ENCODE measurements at places on chromosomes 1 and 21. TPM values are rescaled to one million over a fixed set of nuclear protein-coding genes. Genes with fewer than 3 reads are reported as not detected.
A peak's percentile ranks its signal among the peaks of the same experiment; 100 is the strongest.

DNA sequence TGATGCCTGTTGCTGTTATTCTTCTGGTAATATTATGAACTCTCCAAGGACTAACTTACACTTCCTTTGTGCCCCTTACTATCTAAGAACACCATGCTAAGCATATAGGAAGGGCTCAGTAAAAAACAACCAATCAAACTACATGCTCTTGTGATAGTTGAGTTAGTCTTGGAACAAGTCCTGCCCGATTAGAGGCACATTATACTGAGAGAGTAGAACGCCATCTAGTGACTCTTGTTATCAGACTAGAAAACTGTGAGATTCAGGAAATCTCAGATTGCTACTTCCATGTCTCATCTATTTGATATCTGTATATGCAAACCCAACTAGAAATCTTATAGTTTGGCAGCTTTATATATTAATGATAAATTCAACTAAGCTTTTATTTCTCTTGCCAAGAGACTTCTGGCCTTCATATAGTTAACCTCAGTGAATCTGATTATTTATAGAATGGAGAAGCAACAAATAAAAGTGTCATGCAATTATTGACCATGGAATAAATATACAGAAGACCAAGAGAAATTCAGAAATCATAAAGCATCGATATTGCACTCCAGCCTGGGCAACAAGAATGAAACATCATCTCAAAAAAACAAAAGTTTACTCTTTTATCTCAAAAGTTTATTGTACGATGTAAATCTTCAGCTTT is 7.8 kb upstream of the SRRM1 start:
- no peak for DNase-seq

Gene KLHDC8A
- total RNA-seq, result 0.57 TPM

DNA sequence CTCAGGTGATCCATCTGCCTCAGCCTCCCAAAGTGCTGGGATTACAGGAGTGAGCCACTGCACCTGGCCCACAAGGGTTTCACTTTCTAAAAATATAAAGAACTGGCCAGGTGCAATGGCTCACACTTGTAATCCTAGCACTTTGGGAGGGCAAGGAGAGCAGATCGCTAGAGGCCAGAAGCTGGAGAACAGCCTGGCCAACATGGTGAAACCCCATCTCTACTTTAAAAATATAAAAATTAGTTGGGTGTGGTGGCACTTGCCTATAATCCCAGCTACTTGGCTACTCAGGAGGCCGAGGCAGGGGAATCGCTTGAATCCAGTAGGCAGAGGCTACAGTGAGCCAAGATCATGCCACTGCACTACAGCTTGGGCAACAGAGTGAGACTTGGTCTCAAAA is 25.7 kb downstream of the MRPL39 start:
- no peak for DNase-seq

DNA sequence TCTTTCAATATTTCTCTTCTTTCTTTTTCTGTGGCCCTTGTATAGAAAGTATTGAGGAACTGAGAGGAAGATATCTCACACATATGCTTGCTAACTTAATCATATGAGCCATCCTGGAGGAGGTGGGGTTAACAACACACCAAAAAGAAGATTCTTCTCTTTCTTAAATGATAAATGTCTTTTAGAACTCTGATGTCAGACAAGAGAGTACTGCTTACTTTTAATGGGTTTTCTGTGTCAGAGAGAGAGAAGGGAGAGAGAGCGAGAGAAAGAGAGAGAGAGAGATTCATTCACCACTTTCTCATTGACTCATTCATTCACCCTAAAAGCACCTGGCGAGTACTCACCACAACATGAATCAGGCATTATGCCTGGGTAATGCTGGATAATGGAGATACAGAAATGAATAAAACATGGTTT is 250.3 kb upstream of the SGIP1 start:
- DNase-seq, result no peak

- DNase-seq, result peak; percentile 95
Observed at GRCh38 chr1:65001231-65001792, 35.0 kb upstream of the JAK1 start.

DNA sequence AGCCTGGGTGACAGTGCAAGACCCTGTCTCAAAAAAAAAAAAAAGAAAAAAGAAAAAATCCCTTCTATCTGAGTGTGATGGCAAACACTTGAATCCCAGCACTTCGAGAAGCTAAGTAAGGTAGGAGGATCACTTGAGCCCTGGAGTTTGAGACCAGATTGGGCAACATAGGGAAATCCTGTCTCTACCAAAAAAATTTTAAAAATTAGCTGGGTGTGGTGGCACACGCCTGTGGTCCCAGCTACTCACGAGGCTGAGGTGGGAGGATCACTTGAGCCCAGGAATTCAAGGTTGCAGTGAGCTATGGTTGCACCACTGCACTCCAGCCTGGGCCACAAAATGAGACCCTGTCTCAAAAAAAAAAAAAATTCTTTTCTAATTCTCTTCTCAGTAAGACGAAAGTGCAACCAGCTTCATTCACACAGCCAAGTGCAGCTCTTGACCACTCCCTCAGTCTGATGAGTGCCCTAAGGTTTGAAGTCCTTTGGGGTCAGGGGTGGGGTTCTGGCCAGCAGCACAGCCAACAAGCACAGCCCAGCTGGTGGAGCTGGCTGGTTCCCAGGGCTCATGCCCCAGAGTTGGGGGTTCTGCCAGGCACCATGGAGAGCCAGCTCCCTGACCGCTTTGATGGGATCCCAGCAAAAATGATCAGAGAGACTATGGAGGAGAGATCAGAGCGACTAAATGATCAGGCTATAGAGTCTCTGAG is 8.0 kb downstream of the SLC2A5 start:
- peak; percentile 52 for DNase-seq

DNA sequence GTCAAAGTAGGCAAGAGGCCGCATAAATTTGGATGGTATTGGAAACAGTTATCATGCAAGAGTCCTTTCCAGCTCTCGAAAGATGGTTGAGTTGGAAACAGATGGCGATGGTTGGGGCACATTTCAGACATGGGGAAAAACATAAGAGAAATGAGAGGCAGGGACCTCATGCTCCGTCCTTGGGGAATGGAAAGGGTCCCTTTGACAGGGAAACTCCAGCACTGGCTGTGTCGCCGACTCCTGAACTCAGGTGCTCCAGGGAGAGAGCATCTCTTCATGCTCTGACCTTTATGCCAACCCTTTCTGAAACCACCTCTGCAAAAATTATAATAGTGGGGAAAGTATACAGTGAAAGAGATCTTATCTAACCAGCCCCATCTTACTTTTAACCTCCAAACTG is 36.8 kb upstream of the COL6A2 start:
- DNase-seq, result no peak

- DNase-seq, result no peak
Observed at GRCh38 chr1:197761654-197762053, 13.6 kb downstream of the DENND1B start.

GRCh38 chr1:47655521-47656300 is 217.9 kb downstream of the FOXD2 start:
- no peak for DNase-seq

- DNase-seq, result no peak
Observed at GRCh38 chr1:93186667-93187066, 6.1 kb downstream of the CCDC18 start.

DNA sequence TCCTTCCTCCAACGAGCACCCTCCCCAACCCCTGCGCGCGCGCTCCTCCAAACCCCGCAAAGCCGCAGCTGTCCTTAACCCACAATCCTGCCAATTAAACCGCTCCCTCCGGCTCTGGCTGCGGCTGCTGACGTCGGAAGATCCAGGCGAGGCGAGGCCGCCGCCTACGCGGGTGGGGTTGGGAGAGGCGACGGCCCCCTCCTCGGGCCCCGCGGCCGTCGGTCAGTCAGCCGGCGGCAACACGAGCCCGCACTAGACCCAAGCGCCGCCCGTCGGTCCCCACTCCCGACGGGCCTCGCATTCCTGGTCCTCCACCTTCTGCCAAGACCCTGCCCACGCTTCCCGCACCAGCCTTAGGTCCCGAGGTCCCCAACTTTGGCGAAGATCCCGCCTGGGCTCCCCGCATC is 75.4 kb downstream of the VWA5B1 start:
- DNase-seq, result no peak

Gene CYP4A22
- not detected for total RNA-seq

DNA sequence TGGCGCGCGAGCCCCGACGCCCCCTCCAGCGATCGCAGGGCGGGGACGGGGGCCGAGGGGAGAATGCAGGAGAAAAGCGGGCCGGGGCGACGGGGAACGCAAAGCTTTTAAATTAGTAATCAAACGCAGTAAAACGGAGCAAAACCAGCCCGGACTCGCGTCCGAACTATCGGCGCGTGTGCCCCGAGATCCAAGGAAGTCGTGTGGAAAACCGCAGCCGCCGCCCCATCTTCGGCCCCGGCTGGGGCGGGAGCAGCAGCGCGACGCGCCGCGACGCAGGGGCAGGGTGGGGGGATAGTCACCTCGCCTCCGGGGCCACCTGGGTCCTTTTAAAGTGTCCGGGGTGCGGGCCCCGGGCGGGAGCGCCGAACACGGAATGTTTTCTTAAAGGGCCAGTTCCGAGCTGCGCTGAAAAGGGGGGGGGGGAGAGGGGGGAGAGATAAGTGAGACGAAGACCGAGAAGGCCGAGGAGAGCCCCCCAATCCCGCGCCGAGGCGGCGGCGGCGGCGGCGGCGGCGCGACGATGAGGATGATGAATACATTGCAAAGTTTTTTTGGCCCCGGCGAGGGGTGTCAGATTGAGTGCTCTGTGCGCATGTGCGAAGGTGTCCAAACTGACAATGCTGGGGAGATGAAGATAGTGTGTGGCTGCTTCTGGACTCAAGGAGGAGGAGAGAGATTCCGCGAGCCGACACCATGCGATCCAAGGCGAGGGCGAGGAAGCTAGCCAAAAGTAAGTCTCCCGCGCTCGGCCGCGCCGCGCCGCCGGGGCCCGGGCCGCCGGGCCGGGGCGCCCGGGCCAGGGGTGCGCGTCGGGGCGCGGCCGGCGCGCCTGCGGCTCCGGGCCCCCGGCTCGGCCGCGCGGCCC is at the start of gene PRDM16:
PRDM16 (plus strand) TSS at position 640 of the 868 bp plus-strand sequence; CDS start at position 697, 57 bp downstream.
- DNase-seq, result peak; percentile 58

Gene RGSL1
- total RNA-seq, result not detected

DNA sequence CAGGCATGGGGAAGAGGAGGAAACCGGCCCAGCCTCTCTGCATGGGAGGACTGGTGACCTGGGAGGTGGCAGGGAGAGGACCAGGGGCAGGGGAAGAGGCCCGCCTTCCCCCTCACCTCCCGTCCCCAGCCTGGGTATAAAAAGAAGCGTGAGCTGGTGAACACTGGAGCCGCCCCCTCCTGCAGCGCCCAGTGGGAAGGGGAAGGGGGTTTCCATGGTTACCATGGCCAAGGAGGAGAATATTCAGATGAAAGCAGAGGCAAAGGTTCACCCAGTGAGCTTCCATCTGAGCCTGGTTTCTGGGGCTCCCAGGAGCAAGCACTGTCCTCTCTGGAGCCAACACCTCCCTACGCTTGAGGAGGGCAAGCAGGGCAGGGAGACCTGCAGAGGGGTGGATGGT is 54.9 kb downstream of the ACOT7 start:
- DNase-seq, result peak; percentile 14

DNA sequence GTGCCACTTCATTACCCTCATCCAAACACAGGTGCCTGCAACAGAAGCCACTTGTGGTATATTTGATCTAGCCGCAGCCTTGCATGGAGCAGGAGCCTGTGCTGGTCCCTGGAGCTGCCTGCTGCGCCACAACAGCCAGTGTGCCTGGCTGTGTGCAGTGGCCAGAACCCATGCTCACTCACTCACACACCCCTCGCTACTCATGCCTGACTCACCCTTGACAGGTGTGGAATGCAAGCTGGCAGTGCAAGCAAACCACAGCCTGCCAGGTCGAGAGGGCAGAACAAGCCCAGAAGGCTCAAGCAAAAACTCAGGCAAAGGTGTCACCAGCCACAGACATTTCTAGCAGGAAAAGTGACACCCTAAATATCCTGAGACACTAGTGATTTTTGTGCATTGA is 1510.9 kb downstream of the KCNT2 start:
- no peak for DNase-seq

Gene PROK1
- not detected for total RNA-seq

Gene IGSF9
- 2.3 TPM for total RNA-seq

GRCh38 chr1:118821801-118822200 is 166.3 kb downstream of the TBX15 start:
- DNase-seq, result no peak

DNA sequence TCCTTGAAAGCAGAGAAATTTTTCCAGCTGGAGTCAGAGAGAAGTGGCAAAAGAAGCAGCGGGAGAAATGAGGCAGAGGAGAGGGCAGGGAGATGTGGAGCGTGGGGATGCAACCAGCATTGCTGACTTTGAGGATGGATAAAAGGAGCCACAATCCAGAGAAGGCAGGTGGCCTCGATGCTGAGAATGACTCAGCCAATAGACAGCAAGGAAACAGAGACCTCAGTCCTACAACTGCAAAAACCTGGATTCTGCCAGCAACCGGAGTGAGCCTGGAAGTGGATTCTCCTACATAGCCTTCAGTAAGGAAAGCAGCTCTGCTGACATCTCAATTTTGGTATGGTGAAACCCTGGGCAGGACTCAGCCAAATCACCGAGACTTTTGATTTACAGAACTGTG is 128.9 kb upstream of the ATP1B1 start:
- DNase-seq, result no peak

Gene ENTREP3
- 14.2 TPM for total RNA-seq

GRCh38 chr1:95578462-95578861 is 344.5 kb downstream of the RWDD3 start:
- no peak for DNase-seq

DNA sequence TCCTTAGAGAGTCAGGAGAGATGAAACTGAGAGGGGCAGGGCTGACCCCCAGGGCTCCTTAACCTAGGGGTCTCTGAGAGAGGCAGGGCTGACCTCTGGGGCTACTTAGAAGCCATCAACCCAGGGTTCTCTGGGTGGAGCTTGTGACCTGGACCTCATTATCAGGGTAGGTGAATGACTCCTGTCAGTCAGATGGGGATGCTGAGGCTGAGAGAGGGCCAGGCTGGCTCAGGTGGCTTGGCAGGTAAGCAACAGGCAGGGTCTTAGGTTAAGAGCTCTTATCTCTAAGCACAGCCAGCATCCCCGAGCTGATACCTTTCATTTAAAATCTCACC is 160.9 kb downstream of the PTPRU start:
- no peak for DNase-seq

- DNase-seq, result no peak
Observed at GRCh38 chr1:30520476-30520875, 202.9 kb downstream of the MATN1 start.

DNA sequence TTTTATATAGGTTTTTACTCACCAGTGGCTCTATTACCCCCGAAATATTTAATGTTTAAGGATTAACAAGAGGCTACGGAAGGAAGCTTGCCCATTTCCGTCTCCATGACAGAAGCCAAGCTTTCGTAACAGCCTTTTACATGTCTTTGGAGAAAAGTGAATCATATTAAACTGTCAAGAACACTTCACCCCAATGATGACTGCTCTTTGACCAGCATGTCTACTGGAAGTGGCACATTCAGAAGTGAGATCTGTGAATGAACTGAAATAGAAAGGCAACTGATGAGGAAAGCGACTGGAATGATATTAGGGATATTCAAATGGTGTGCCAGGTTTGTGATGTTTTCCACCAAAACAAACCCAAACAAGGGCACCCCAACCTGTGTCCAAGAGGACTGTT is 8.5 kb upstream of the PRDM15 start:
- DNase-seq, result no peak

Gene AADACL3
- not detected for total RNA-seq

Gene ZFYVE9
- total RNA-seq, result 20.2 TPM

Gene RIMS3
- 4.6 TPM for total RNA-seq

Data from right cardiac atrium (tissue), 5 donors.